ENCODE measurements at places on chromosomes 11 and 22. TPM values are rescaled to one million over a fixed set of nuclear protein-coding genes. Genes with fewer than 3 reads are reported as not detected.

The BRMS1 gene
- total RNA-seq, result 33.4 TPM

The SAA2 gene
- not detected for total RNA-seq

The NPAS4 gene
- 0.18 TPM for total RNA-seq

The MRGPRE gene
- total RNA-seq, result not detected

The TSSK2 gene
- total RNA-seq, result not detected

The FLRT1 gene
- 0.54 TPM for total RNA-seq

The KRTAP5-9 gene
- total RNA-seq, result not detected

The RIMBP3B gene
- total RNA-seq, result 0.59 TPM

The SMC1B gene
- total RNA-seq, result not detected

The ARFGAP3 gene
- 61.0 TPM for total RNA-seq

The PHETA2 gene
- not detected for total RNA-seq

The KCNJ1 gene
- total RNA-seq, result not detected

The KRTAP5-2 gene
- not detected for total RNA-seq

The OR10A2 gene
- not detected for total RNA-seq

The MYRF gene
- total RNA-seq, result 0.47 TPM

The POTEH gene
- total RNA-seq, result not detected

The HTATIP2 gene
- total RNA-seq, result 24.2 TPM

The ISX gene
- total RNA-seq, result not detected

The CDC42BPG gene
- 0.68 TPM for total RNA-seq

The CD248 gene
- 68.7 TPM for total RNA-seq

The LYVE1 gene
- 2.1 TPM for total RNA-seq

The WNT7B gene
- 2.3 TPM for total RNA-seq

The TBC1D22A gene
- total RNA-seq, result 29.1 TPM

The XPNPEP3 gene
- 22.5 TPM for total RNA-seq

The OR6T1 gene
- not detected for total RNA-seq

The MYOD1 gene
- not detected for total RNA-seq

The MMP1 gene
- not detected for total RNA-seq

The TSPAN32 gene
- total RNA-seq, result 0.76 TPM

The WBP2NL gene
- total RNA-seq, result not detected

The SHANK2 gene
- total RNA-seq, result 0.03 TPM

The MYO7A gene
- total RNA-seq, result not detected
